ENCODE measurements at places on chromosomes 5 and 9.

DNA sequence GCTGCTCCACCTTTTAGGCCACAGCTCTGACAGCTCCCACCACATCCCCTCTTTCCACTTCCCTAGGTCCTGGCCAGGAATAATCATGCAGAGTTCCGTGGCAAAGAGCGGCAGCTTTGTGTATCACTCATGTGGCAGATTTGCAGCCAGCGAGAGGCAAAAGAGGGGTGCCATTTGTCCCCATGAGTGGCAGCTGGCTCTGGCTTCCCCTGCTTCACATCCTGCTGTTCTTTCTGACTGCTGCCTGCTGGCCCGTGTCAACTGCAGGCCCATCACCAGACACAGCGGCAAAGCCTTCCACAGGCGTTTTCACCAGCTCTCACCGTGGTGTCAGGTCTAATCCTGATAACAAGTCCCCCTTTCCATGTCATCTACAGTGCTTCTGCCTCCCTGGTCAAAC lies 430.6 kb upstream of the DAP start:
- DNase-seq: no peak

DNA sequence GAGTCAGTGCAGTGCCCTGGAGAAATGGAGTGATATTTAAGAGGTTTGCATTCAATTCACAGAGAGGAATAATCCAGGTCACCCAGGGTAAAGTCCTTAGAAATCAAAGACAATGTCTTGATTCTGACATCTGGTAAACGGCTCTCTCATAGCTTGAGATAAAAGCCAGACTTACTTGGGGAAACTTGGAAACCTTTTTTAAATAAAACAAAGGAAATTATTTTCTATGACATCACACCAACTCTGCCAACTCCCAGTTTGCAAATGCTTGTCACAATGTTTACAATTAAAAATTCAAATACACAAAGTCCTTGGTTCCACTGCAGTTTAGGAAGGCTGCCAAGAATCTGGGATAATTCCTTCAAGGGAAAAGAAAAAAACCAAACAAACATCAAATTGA lies 255.1 kb upstream of the NREP start:
- DNase-seq: no peak

DNA sequence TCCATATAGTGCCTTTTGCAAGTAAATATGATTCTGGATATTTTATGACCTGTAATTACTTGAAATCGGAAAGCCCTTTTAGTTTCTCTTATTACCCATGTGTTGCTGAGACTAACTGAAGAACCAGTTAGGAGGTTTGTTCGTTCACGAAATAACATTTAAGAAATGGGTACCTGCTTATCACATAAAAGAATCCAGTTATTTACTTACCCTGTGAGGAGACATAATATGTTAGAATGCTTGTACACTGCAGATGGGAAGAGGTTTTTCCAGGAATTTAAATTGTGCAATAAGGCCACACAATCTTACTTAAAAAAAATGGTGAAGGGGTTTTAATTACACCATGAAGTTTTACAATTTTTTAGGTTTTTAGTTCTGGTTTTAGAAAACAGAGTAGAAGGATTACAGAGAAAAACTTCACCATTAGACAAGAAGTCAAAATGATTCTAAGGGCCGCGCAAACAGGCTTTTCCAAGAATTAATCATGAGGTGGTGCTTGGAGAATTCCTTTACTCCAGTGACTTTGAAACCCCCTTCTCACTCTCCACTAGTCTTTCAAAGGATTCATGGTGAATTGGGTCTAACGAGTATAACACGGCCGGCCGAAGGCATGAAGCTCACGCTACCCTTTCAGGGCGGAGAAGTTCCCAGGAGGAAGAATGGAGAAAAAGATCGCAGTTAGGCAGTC lies 1.1 kb upstream of the PTGER4 start:
- no peak for DNase-seq

- no peak for DNase-seq
Measured at GRCh38 chr5:5140479-5141338, 579 bp downstream of the ADAMTS16 start.

GRCh38 chr9:129954868-129955550 lies 88.0 kb downstream of the FNBP1 start:
- peak; percentile 52 for DNase-seq

GRCh38 chr9:76733096-76733495 lies 31.1 kb upstream of the PCA3 start:
- DNase-seq: no peak

DNA sequence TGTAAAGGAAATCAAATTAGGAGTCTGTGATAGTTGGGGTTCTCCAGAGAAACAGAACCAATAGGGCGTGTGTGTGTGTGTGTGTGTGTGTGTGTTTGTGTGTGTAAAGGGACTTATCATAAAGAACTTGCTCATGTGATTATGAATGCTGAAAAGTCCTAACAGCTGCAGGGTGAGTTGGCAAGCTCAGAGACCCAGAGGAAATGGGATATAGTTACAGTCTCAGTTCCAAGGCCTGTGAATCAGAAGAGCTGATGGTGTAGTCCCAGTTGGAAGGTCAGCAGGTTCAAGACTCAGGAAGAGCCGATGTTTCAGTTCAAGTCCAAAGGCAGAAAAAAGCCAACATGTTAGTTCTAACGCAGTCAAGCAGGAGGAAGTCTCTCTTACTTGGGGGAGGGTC lies 214.2 kb downstream of the ELAVL2 start:
- DNase-seq: no peak

DNA sequence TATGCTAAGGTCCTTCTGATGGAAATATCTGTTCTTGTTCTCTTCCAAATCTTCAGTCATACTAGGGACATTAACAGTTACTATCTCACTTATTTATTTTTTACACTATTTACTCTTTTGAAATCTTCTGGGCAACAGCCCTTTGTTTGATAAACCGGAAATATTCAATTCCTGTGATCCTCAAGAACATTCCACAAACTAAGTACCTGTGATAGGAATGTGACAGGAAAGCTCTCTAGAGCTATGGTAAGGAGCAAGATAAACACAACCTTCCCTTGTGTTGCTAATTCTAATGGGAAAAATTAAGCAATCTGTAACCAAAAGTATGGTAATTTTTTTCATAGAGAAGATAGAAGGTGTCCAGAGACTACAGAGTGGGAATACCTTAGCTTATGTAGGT lies 22.0 kb upstream of the ANKRD34B start:
- DNase-seq: no peak

DNA sequence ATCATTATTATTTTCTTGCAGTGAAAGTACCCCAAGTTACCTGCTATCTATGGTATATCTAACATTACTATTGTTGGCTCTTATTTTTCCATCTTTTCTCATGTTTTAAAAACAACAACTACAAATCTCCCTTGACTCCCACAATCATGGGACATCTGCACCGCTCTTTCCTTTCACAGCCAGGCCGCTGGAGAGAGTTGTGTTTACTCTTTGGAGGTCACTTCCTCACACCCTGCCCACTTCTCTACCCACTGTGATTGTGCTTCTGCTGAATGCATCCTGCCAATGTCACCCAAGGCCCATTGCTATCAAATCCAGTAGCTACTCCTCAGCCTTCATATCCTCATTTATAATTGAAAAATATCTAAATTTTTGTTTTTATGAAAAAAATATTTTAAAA lies 29.7 kb downstream of the SLC28A3 start:
- DNase-seq: no peak

Measured in HL-60 (cell line).